ENCODE measurements at places on chromosomes 1 and 21.

DNA sequence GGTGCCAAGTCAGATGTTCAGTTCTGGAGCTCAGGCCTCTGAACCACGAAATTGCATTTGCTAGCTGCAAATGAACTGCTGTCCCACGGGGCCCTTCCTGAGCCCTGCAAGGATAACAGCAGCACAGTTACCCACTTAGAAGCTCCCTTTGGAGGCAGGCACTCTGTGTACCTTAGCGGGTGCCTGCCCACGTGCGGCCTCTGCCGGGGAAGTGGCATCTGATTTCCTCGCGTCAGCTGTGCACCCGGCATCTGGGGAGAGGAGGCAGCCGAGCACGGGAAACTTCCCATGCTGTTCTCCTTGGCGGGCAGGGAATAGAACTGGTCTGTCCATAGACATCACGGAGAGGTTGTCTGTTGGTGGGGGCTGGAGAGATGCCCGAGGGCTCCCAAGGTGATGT lies 148.0 kb upstream of the C1orf174 start:
- no peak for DNase-seq

GRCh38 chr1:64965366-64966157 lies 787 bp downstream of the JAK1 start:
- DNase-seq = peak; percentile 63

DNA sequence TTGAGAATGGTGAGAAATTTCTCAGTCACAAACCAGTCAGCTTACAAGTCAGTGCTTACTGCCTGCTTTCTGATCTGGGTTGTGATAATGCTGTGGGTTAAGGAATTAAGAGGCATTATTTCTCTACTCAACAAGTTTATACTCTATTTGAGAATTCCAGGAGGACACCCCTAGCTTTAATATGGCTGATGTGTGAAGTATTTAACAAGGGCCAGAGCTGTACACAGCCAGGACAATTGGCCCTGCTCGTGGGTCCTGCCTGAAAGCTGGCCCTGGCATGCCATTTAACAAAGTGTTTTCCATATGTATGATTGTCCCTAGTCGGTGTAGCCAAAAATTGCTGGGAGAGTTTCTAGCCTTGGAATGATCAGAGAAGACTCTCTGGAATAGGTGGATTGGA lies 43.2 kb downstream of the HHAT start:
- DNase-seq = no peak

DNA sequence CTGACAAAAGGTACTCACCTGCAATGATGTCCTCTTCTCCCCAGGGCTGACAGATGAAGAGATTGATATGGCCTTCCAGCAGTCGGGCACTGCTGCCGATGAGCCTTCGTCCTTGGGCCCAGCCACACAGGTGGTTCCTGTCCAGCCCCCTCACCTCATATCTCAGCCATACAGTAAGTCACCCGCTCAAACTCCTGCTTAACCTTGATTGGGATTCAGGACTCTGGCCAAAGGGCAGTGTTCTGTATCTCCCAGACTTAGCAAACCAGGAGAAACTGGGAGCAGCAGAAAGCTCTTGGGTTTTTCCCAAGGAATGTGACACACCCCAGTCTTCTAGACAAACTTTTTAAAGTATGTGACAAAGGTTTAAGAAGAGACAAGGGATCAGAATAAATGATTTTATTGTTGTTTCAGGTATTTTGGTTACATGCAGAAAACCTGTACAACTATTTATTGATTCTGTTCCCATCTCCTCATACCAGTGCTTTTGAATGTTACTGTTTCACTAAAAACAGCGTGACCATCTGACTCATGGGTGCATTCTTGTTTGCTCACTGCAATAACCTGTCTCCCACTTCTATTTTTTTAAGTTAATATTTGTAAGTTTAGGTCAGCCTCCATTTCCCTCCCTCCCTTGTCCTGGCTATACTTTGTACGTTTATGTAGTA lies 124.6 kb downstream of the PEX14 start:
- DNase-seq = no peak

DNA sequence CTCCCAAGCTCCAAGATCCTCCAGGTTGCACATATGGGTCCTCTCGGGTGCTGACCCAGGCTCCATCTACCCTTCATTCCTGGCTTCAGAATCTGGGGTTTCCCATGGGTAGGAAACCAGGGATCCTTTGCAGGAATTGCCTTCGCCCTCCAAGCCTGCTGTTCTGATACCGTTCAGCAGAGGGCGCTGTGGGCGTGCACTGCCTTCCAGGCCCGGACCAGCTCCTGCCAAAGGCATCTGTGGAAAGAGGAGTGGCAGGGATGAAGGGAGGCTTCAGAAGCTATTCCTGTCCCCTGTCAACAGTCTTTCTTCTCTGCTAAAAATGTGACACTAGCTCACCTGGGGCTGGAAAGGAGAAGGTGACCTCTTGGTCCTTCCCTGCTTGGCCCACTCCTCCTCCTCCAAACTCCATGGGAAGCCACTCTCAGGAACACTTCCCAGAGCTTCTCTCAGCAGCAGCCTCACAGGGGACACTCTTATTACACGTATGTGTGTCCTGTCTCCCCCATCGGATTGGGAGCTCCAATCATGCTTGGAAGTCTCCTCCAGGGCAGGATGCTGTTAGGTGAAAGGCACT lies 71.2 kb downstream of the VWA5B1 start:
- DNase-seq = peak; percentile 33

- DNase-seq = no peak
Observed at GRCh38 chr1:192835116-192835515, 26.3 kb downstream of the RGS2 start.

- no peak for DNase-seq
Observed at GRCh38 chr1:189819751-189820150, 657.9 kb downstream of the BRINP3 start.

GRCh38 chr1:115879977-115880376 lies 39.1 kb upstream of the NHLH2 start:
- DNase-seq = no peak
